NCI-H446 (cell line): ENCODE measurements at places on chromosomes 3 and 15.

GRCh38 chr3:124942613-124943012 lies 8.1 kb upstream of the MUC13 start:
- DNase-seq = no peak

- peak; percentile 57 for DNase-seq
These were observed 2.3 kb upstream of the SHC4 start for GRCh38 chr15:48965972-48966371.

GRCh38 chr15:40233727-40234577 lies 4.9 kb upstream of the PAK6 start:
- no peak for DNase-seq

DNA sequence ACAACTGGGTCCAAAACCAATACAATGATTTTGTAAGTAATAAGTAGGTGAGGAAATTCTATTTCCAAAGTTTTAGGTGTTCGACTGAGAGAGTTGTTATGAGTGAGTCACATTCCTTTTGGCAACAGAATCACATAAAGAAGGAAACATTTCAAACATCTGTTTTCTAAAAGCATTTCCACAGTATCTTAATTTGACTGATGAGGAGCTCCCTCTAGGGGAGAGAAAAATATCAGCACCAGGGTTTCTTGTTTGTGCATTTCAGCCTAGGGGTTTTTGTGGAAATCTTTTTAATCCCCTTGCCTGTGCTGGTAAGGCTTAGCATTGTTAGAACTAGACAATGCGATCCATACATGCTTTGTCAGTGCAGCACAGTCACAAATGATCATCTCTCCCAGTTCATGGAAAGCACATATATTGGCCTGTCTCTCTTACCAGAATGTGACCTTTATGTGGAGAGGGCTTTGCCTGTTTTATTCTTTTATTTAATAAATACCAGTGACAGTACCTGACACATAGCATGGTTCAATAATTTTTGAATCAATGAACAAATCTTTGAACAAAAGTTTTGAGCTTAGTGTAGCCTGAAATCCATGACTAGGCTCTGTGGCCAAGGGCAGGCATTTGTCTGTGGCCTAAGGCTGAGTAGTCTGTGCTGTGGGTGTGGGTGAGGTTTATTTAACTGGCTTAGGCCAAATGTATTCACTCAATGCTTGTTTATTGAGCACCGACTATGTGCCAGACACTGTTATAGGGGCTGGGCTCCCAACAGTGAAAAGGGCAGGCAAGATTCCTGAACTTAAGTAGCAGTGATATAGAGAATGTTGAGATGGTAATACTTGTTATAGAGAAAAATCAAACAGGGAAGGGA lies 21.1 kb upstream of the IQCF6 start:
- peak; percentile 17 for DNase-seq

- DNase-seq = no peak
These were observed 218.1 kb downstream of the OSBPL10 start for GRCh38 chr3:31762888-31763351.

DNA sequence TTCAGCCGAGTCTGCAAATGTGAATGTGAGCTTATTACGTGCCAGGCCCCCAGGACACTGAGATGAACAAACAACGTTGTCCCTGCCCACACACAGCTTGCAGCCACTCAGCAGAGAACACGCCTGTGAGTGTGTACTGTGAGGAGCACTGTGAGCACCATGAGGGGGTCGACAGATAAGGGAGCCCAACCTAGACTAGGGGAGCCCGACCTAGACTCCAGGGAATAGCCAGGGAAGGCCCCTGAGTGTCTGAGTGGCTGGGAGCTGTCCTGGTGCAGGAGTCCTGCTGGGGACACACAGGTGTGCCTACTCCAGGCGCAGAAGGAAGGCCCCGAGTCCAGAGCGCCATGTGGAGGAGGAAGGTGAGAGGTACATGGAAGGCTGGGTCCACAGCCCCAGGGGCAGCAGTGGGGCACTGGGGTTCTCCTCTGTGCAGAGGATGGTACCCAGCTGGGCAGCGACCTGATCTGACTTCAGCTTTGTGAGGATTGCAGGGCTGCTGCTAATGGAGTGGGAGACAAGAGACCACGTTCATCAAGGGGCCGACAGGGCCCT lies 36.5 kb downstream of the MGLL start:
- DNase-seq = no peak

GRCh38 chr3:57091521-57092273 lies 31.2 kb downstream of the SPATA12 start:
- DNase-seq = no peak

DNA sequence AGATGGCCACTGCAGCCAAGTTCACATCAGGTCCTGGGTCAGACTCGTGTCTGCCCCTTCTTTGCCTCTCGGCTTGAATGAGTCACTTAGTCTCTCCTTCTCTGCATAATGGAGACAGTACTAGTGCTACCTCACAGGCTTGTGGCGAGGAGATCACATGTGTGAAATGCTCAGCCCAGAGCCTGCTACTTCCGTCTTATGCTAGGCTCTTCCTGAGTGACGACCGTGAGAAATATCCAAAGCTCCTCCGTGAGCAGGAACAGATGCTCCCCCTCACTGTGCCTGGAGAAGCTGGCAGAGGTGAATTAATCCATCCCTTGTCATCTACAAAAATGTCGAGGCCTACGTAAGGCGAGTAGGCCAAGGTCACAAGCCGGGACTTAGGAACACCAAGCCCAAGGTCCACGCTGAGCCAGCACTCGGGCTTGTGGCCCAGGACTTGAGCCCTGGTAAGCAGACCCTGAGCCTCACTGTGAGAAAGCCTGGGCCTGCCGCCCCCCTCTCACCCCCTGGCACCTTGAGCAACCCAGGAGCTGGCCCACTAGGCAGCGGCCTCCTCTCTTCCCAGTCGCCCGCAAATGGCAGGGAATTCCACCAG lies 17.9 kb downstream of the PAK6 start:
- no peak for DNase-seq

DNA sequence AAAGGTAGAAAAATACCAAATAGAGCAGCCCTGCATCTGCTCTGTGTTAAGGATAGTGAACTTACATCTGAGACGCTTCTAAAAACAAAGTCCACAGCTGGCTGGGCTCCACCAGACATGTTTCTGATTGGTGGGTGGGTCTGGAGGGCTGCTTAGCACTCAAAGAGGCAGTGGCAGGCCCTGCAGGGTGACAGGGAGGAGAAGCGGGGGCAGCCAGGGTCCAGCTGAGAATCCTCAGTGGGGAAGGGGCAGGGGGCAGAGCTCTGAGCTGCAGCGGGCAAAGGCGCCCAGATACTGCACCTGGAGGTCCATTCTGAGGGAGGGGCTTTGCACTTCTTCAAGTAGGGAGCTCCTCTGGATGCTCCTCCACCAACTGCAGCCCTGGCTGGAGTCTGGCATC lies 28.1 kb downstream of the PRR23E start:
- DNase-seq = no peak

DNA sequence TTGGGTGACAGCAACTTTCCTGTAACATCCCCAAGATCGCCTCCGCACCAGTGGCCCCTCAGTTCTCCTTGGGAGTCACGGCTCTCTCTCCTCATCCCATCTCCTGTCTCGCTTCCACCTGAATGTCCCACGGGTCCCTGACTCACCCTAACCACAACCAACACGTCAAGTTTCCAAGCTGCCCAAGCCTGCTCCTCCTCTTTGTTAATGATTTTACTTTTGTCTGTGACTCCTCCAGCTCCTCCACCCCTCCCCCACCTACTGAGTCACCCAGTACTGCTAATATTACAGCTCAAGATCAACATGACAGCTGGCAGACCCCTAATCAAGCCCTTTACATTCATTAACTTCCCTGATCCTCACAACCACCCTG lies 39.3 kb downstream of the BDH1 start:
- DNase-seq = no peak

- no peak for DNase-seq
These were observed 7.6 kb upstream of the APEH start for GRCh38 chr3:49666592-49666991.

GRCh38 chr15:24823473-24823872 lies 131.3 kb upstream of the SNRPN start:
- DNase-seq = no peak

DNA sequence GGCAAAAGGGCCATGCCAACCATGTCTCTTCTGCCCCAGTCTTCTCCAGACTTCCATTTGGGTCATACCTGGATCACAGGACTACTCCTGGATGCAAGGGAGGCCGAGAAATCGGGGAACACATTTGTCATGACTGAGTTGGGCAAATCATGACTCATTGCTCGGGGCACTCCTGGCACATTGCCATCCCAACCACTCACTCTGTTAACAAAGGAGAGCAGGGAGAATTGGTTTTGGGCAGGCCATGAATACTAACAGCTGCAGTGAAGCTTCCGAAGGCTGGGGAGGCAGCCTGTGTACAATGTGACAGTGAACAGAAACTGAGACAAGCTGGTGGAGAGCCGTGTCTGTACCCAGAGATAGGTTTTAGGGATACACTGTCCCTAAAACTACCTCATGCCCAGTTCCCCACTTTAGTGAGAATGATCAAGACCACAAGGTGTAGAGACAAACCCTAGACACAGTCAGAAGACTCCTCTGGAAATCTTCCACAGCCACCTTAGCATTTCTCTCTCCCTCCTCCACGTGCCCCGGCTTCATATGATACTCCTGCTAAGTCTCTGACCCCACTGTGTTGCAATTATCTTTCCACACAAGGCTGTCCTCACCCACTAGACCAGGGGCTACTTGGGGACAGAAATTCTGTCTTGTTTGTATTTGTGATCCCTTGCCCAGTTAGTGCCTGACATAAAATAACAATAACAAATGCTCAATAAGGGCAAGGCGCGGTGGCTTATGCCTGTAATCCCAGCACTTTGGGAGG lies 10.5 kb upstream of the BUB1B start:
- no peak for DNase-seq

DNA sequence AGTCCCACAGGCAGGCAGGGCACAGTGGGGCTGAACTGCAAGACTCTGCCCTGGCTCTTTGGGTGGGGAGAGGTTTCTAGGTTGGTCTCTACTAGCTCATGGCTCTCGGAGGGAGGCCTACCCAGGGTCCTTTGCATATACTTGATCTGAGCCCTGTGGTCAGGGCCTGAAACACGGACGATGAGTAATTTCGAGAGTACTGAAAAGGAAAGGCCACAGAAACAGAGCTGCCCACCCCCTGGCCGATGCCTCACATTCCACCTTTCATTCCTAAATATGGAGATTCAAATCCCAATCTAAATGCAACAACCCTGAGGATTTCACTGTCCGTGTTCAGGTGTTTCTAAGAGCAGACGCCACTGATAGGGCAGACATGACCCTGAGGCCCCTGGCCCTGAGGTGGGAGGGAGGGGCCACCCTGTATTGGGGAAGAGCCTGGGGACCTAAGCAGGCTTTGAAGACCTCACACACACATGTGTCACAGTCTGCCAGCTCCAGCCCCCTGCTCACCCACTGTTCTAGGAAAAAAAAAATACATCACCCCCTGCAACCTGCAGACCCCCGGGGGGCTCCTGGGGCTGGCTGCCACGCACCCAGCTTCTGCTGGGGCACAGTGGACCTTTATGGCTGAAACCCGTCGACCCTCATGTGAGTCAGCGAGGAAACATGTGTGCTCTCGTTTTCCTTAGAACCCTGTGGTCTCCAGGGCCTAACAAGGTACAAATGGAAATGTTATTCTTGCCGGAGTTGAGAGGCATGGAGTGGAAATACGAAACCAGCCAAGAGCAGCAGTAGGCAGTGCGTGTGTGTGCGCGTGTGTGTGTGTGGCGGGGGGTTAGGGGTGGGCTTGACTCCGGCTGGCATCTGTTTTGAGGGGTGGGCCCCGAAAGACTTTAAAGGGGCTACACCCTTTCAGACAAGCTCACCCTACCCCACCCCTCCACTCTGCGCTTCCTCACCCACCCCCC lies 112.7 kb downstream of the CHSY1 start:
- no peak for DNase-seq

DNA sequence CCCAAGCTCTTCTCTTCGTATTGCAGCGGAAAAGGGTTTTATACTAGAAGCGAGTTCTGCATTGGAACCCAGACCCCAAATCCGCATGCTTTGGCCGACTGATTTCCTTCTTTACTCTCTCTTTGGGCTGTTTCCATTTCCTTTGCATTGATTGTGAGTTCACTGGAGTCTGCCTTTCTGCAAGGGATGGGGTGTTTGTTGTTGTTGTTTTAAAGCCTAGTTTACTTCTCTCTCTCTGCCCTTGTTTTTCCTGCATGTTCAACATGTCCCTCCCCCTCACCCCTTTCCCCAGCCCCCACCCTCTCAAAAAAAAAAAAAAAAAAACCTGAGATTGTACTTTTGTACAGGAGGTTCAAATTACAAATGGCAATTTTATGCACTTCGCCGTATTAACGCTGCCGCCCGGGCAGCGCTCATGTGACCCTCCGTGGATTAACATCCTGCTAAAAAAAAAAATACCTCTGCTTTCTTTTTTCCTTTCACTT lies 2.2 kb downstream of the NR2F2 start:
- DNase-seq = no peak

- no peak for DNase-seq
These were observed 293.8 kb downstream of the CHST2 start for GRCh38 chr3:143413372-143413771.

- no peak for DNase-seq
These were observed 69.2 kb downstream of the GOLGA8B start for GRCh38 chr15:34514251-34514670.

- no peak for DNase-seq
These were observed 124.5 kb upstream of the PLXNA1 start for GRCh38 chr3:126858401-126858800.

DNA sequence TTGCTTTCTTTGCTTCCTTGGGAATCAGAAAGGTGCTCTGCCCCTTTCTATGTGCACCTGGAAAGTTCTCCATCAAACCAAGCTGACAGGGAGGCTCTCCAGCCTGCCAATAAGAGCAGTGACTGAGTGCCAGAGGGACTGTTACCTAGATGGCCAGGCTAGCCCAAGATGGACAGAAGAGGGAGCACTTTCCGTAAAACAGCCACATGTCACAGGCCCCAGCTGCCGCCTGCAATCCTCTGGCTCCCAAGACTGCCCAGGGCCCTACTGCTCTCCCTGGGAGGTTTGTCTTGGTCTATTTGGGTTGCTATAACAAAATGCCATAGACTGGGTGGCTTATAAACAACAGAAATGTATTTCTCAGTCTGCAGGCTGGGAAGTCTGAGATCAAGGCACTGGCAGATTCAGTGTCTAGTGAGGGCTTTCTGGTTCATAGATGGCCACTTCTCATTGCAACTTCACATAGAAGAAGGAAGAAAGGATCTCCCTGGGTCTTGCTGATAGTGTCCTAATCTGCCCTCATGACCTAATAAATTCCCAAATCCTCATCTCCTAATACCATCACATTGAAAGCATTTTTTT lies 72.3 kb downstream of the TAMM41 start:
- no peak for DNase-seq

DNA sequence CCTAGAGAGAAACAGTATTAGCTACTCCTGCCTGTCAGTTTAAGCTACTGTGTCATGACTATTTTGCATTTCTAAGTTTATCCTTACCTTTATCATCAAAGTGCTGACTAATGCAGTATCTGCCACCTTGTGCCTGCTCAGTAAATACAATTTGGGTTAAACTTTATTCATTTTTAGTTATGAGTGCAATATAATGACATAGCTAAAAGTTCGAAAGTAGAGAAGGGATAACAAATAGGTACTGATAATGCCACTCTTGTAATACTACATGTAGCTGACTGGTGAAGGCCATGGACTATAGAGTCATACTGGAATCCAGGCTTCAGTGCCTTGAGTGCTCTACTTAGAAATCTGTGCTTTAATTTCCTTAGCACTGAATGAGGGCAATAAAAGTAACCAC lies 480.8 kb upstream of the TPRG1 start:
- DNase-seq = no peak

- no peak for DNase-seq
These were observed 42.9 kb upstream of the DIPK2A start for GRCh38 chr3:143928541-143929255.

- DNase-seq = no peak
These were observed 474.3 kb downstream of the RSL24D1 start for GRCh38 chr15:54722342-54722986.
